Activated CD8-positive, alpha-beta memory T cell treated with anti-CD3 and anti-CD28 coated beads, Interleukin-2, amount 50 U/mL, for 48 hours (primary cell): ENCODE measurements at places on chromosomes 11 and 22.

DNA sequence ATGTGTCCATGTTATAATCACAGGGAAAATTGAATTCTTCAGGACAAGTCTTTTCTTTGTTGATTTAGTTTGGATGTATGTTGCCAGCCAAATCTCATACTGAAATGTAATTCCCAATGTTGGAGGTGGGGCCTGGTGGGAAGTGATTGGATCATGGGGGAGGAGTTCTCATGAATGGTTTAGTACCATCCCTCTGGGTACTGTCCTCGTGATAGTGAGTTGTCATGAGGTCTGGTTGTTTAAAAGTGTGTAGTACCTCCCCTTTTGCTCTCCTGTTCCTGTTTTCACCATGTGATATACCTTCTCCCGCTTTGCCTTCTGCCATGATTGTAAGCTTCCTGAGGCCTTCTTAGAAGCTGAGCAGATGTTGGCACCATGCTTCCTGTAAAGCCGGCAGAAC, 100.3 kb downstream of the CCDC81 start:
- no peak for DNase-seq

DNA sequence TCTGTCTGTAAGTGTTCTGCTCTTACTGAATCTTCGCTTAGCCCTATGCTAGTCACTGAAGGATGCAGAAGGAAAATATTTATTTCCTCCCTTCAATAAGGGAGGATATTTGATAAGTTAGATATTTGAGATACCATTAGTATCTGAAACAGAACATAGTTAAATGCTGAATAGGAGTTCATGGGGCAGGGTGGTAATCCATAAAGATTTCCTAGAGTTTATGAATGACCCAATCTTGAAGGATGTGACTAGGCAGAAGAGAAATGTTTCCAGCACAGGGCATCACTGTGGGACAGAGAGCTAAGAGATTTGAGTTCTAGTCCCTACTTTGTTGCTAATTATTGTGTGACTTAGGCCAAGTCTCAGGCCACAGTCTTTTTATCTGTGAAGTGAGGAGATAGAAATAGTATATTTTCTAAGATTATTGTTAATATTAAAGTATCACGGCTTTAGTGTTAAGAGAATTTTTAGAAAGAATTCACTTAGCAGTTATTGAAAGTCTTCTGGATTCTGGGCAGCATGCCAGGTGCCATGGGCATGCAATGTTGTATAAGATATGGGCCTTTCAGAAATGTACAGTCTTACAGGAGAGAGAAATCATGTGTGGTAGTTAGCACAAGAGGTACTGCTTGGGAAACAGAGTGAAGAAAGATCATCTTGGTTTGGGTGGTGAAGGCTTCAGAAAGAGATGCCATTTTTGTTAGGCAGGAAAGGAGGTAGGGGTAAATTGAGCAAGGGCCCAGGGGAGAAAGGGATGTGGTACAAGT, 24.0 kb downstream of the SWAP70 start:
- no peak for DNase-seq

- DNase-seq = no peak
Measured at GRCh38 chr11:34148504-34149165, 43.2 kb downstream of the NAT10 start.

DNA sequence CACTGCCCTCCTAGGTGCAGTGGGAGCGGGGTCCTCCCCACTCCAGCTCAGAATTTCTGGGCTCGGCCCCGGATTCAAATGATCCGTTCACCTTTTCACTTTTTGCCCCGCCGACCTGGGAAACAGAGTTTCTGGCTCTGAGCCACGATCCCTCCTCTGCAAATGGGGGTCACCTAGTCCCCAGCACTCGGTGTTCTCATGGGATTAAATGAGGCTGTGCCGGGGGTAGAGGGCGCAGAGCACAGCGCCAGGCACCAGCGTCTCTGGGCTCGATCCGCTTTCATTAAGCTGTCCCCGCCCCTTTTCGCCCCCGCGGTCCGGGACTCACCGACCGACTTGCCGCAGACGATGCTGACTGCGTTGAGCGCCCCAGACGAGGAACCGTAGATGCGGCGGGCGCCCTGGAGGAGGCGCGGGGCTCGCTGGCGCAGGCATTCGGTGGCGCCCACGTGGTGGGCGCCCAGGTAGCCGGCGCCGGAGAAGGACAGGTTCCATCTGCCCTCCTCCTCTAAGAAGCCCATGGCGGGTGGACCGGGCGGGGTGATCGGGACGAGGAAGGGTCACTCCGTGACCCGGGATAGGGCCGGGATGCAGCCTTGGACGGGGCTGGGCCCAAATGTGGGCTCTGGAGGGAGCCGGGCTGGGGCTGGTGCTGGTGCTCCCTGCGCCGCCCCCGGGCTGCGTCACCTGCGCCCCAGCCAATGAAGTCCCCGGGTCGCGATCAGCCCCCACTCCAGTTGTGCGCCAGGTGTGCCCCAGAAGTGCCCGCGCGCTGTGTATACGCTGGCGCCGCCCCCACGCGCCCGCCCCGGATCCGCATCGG, at the start of gene PNPLA5:
TSS of gene PNPLA5 (minus strand) at position 654 of the 823 bp plus-strand sequence. CDS start at position 521, 133 bp downstream.
- peak; percentile 63 for DNase-seq

DNA sequence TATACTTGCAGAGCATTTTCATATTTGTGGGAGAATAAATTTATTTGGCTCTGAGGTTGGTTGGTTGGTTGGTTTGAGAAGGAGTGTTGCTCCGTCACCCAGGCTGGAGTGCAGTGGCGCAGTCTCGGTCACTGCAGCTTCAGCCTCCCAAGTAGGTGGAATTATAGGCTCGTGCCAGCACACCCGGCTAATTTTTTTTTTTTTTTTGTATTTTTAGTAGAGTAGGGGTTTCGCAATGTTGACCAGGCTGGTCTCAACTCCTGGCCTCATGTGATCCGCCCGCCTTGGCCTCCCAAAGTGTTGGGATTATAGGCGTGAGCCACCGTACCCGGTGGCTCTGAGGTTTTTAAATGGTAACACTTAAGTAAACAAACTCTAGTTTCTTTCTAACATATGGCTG, 161.1 kb downstream of the TEAD1 start:
- DNase-seq = no peak

- DNase-seq = no peak
Measured at GRCh38 chr11:132352497-132352896, 982.1 kb downstream of the NTM start.

- no peak for DNase-seq
Measured at GRCh38 chr11:46918788-46919513, 601 bp upstream of the LRP4 start.

- no peak for DNase-seq
Measured at GRCh38 chr11:77353131-77353530, 51.6 kb upstream of the GDPD4 start.

DNA sequence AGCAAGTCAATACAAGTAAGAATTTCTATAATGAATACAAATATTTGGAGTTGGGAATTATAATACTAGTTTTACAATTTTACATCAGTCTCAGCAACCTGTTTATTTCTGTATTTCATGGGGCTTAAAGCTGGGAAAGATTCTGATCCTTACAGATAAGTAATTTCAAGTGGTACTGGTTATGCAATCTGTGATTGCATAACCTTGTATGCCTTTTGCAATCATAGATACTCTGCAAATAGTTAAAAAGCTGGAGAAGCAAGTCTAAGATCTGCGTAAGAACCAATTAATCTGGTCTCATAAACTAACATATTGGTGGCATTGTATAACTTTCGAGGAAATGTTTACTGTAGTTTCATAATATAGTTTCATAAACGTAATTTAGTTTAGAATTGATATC, 198.3 kb upstream of the PGR start:
- DNase-seq = no peak

- no peak for DNase-seq
Measured at GRCh38 chr22:50691521-50691920, 18.9 kb downstream of the SHANK3 start.

GRCh38 chr22:25110846-25111578, 88.6 kb upstream of the CRYBB3 start:
- DNase-seq = peak; percentile 72

DNA sequence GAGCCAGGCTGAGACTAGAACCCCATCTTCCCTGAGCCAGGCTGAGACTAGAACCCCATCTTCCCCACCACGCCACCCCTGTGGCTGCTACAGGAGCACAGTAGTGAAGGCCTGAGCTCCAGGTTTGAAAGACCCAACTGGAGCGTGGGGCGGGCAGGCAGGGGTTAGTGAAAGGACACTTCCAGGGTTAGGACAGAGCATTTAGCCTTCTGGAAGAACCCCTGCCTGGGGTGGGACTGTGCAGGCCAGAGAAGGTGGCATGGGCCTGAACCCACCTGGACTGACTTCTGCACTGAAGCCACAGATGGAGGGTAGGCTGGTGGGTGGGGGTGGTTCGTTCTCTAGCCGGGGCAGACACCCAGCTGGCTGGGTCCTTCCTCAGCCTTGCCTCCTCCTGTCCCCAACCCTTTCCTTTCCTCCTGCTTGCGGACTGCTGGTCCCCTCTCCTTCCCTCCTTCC, 24.1 kb downstream of the SUN2 start:
- no peak for DNase-seq

- DNase-seq = no peak
Measured at GRCh38 chr11:1223346-1224110, 662 bp downstream of the MUC5B start.

- no peak for DNase-seq
Measured at GRCh38 chr22:38729946-38730345, 24.2 kb downstream of the GTPBP1 start.

- no peak for DNase-seq
Measured at GRCh38 chr11:133749841-133750240, 95.5 kb downstream of the SPATA19 start.

- no peak for DNase-seq
Measured at GRCh38 chr11:45578316-45578715, 87.1 kb downstream of the CHST1 start.

DNA sequence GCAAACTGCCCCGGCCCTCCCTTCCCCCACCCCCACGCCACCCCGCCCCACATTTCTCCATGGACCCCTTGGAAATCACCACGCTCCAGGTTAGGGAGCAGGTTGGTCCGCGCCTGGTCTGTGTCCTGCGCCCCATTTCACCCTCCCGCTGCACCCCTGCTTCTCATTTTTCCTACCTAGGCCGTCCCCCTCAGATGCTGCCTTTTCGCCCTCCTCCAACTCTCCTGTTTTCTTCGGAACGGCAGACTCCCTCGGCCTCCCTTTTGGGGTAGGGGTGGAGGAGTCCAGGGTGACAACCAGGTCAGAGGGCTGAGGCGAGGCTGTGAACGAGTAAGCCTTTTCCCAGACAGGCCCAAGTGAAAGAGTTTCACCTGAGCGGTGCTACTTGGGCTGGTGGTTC, 893 bp upstream of the SCN4B start:
- no peak for DNase-seq

GRCh38 chr11:92489826-92490399, 265.3 kb downstream of the FAT3 start:
- DNase-seq = no peak

DNA sequence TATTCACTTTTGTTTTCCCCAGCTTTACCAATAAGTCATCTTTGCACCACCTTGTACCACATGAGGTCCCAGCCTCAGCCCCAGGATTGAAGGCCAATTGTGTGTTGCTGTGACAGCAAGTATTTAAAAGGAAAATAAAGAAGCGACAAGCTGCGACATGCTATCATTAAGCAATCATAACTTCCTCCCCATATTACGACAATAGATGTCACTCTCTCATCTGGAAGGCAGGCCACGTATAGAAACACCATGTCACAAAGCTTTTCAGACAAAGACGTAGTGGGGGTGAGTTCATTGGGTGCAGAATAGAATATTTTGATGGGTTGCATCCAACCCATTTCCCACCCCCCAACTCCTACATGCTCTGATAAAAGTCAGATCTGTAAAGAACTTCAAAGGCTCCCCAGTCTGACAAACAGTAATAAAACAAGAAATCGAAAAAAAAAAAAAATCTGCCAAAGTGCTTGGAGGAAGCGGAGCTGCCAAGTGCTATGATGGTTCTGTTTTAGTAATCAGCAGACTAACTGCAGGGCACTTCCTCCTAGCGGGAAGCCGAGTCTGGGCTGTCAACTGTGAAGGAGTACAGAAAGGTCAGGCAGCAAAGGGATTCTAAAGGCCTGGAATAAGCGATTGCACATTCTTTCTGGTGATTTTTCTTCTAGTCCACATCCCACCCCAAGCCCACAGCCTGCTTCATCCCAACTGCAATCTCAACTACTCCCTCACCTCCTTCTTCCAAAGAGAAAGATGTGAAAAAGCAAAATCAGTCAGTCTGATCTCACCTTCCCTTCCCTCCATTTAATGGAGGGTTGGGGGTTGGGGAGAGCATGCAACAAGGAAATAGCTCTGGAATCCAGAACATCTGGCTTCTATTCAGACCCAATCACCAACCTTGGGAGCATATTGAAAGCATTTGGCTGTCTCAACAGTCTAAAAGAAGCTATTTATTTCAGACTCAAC, 131.4 kb upstream of the UBASH3B start:
- DNase-seq = no peak

DNA sequence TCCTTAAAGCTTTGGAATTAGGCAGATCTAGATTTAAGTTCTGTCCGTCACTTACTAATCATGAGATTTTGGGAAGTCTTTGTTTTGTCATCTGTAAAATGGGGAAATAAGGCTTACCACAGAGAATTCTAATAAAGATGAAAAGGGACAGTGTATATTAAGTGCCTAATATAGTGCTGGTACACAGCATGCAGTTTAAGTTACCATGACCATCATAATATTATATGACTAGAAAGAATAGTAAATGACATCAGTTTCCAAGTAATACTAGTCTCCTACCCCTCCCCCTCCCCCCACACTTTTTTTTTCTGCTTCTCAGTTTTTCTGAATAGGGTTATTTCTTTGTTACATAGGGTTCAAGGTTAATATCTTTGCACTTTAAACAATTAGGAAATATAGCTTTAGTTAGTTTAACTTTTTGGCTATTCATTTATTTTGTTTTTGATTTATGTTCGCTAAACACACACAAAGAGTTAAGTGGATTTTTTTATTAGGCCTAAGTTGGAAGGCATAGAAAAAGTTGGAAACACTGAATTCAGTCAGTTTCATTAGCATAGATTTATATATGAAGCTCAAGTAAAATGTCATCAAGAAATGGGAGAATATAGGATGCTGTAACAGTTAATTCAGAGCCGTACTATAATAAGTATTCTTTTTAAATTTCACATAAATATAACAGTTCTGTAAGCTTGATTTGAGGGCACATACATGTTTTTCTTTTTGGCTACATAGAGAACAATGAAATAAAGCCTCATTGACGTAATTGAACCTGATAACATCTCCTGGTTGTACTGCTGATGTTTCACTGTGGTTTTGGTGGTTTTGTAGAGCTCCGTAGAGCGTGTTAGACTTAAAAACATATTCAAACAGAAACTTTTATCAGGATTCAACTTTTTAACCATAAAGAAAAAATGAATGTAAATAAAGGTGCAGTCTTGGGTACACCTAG, 121.2 kb downstream of the PDE3B start:
- DNase-seq = no peak

GRCh38 chr11:130381317-130381716, 47.1 kb downstream of the ADAMTS8 start:
- DNase-seq = no peak

- DNase-seq = no peak
Measured at GRCh38 chr11:47415091-47415854, 6.9 kb downstream of the SLC39A13 start.

GRCh38 chr11:47329431-47329986, 23.0 kb downstream of the MYBPC3 start:
- DNase-seq = no peak
